ENCODE measurements at places on chromosomes 16 and 17.

DNA sequence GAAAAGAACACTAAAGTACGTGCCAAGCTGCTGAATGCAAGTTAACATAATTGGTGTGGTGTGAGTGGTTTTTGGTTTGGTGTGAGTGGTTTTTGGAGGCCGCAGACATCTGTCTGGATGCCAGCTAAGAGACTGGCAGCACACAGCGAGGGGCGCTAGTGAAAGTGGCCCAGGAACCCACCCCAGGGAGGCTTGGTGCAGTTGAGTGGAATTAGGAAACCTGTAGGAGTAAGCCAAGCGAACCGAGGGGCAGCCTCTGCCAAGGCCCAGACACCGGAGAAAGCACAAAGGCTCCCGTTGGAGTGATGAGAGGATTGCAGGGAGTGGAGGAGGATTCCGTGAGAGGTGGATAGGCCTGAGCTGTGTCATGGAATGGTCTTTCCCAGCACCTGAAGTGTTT lies 24.6 kb upstream of the SLC5A11 start:
- DNase-seq: no peak

DNA sequence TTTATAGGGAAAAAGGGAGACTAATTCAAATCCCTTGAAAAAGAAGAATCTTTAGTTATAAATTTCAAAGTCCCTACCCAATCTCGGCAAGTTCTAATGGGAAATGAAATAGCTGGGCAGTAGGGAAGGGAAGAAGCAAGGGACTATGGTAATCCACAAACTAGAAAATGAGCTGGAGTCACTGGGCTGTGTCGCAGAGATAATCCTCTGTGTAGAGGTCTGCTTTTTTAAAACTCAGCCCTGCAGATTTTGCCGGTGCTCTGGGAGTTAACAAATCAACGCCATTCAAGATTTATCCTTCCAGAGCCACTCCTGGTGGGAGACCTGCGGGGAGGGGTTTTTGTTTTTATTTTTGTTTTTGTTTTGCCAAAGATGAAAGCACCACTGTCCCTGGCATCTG lies 20.8 kb downstream of the SNX11 start:
- DNase-seq: no peak

GRCh38 chr17:47714773-47715396 lies 18.2 kb upstream of the TBX21 start:
- DNase-seq: no peak

GRCh38 chr17:72240333-72240732 lies 119.5 kb downstream of the SOX9 start:
- no peak for DNase-seq

- peak; percentile 39 for DNase-seq
Observed at GRCh38 chr17:8072729-8073461, 14.6 kb downstream of the ALOX12B start.

- DNase-seq: no peak
Observed at GRCh38 chr17:2478458-2478857, 33.2 kb downstream of the METTL16 start.

- DNase-seq: no peak
Observed at GRCh38 chr17:45246861-45247428, 14.9 kb downstream of the SPATA32 start.

GRCh38 chr16:72664056-72664508 lies 383.8 kb downstream of the ZFHX3 start:
- peak; percentile 27 for DNase-seq

- DNase-seq: peak; percentile 58
Observed at GRCh38 chr17:48024149-48025039, 13.2 kb downstream of the COPZ2 start.

DNA sequence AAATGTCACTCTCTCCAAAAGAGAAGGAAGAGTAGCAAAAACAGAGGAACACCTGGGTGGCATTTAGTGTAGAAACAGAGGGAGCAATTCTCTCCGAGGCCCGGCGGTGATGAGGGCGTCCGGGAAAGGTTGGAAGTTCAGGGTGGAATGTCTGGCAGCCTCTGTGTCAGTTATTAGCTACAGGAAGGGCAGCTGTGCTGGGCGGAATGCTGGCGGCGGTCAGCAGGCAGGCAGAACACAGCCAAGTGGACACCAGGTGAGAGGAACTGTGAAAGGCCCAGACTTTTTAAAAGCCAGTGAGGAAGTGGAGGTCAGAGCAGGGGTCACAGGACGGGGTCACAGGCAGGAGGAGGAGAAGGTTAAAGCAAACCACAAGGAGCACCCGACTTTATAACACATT lies 238.1 kb downstream of the NTN1 start:
- DNase-seq: peak; percentile 63

GRCh38 chr17:14409292-14409691 lies 108.4 kb downstream of the HS3ST3B1 start:
- DNase-seq: no peak

DNA sequence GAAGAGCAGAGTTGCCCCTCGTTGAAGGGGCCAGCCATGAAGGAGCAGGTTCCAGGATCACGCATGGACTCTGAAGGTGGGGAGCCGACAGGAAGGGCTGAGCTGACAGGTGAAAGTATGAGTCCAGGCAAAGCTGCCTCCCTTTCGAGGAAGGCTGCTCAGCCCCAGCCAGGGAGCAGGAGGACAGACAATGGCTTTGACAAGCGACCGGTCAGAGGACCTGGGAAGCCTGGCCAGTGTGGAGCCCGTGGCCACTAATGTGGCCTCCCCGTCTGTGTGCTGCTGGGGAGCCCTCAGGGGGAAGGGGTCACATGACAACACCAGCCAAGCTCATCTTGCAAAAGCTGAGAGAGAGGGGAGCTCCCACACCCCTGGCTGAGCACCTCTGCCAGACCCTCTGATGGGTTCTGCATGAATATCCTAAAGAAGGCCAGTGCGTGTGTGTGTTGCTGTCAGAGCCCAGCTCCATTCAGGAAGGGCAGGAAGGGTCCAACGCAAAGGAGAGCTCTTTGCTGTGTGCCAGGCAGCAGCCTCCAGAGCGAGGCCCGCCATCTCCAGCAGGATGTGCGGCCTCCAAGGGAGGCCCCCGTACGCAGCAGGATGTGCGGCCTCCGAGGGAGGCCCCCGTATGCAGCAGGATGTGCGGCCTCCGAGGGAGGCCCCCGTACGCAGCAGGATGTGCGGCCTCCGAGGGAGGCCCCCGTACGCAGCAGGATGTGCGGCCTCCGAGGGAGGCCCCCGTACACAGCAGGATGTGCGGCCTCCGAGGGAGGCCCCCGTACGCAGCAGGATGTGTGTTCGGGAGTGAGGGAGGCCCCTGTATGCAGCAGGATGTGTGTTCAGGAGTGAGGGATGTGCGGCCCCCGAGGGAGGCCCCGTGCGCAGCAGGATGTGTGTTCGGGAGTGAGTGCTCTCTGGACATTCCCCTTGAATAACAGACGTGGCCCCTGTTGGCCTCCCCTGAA lies 102.1 kb upstream of the CHMP6 start:
- DNase-seq: no peak

GRCh38 chr17:48368352-48368908 lies 61.6 kb downstream of the SKAP1 start:
- no peak for DNase-seq

- no peak for DNase-seq
Observed at GRCh38 chr17:17425005-17425404, 51.8 kb upstream of the MED9 start.

DNA sequence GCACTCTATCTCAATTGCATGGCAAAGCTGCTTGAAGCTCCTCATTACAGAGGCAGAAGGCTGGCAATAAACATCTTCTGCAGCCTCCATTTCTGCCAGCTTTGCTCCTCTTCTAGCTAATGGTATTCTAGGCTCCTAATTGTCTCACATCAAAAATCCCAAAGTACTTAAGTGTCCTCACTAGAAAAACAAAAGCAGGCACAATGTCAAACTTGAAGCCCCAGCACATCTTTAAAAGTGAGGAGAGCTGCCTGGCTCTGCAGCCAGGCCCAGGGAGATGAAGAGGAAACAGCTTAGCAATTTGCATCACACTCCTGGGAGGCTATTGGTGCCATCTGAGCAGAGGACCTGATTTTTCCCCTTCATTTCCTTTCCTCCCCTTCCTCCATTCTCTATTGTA lies 197.1 kb downstream of the KCNJ2 start:
- no peak for DNase-seq

- DNase-seq: no peak
Observed at GRCh38 chr17:5582209-5583185, 1.8 kb downstream of the NLRP1 start.

- peak; percentile 72 for DNase-seq
Observed at GRCh38 chr17:50865060-50865867, 890 bp downstream of the TOB1 start.

DNA sequence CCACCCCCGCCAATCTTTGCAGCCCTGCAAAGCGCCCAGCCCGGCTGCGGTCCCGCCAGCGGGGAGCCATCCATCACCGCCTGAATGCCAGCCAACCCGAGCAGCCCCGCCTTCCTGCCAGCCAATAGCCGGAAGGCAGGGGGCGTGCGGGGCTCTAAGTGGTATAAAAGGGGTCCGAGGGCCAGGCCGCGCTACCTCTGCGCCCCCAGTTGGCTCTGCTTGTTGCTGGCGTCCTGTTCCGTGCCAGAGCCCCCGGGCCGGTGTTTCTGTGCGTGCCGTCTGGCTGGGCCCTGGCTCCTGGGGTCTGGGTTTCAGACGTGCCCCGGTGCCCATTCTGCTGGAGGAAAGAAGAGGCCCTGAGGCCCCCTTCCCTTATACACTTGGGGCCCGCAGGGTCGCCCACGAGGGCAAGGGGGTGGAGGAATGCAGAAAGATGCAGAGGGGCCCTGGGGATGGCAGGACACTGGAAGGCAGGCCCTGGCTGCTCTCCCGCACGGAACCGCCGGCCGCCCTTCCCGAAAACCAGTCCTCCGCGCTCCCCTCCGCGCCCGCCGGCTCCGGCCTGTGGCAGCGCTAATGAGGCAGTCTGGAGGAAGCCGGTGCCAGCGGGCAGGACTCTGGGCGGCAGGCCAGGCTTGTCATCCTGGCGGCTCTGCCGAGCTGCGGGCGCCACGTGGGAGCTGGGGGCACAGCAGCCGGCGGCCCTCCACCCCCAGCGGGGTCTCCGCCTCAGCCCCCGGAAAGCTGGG lies 14.0 kb downstream of the COPZ2 start:
- DNase-seq: peak; percentile 81

GRCh38 chr16:65745201-65745708 lies 621.2 kb upstream of the CDH5 start:
- no peak for DNase-seq

- DNase-seq: no peak
Observed at GRCh38 chr17:79454826-79455225, 156.0 kb downstream of the RBFOX3 start.

DNA sequence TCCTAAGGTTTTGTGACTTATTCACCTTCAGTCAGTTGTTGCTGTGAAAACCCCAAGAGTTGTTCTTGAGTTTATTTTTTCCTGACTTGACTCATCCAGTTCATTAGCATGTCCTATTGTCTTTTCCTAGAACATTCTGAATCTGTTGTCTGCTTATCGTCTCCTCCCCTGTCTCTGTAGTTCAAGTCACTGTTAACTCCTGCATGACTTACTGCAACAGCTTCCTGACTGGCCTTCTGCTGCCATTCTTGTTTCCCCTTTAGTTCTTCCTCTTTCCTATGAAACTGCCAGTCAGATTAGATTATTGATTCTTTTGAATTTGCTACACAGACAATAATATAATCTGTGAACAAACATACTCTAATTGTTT lies 161.5 kb downstream of the FTO start:
- DNase-seq: peak; percentile 22

GRCh38 chr16:53433509-53433908 lies 762 bp upstream of the RBL2 start:
- DNase-seq: no peak

- DNase-seq: no peak
Observed at GRCh38 chr17:63150490-63150889, 184.5 kb downstream of the TANC2 start.

- no peak for DNase-seq
Observed at GRCh38 chr17:78868391-78868790, 27.8 kb upstream of the USP36 start.

DNA sequence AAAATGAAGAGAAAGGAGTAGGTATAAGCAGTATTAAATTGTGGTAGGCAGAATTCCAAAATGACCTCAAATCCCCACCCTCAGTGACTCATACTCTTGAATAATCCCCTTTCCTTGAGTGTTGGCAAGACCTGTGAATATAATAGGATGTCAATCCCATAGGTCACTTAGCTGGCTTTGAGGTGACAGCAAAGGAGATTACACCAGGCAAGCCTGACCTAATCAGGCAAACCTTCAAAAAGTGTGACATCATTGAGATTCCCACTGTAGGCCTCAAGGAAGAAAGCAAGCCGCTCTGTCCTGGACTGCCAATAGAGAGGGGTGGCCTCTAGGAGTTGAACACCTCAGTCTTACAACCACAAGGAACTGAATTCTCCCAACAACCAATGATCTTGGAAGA lies 535.2 kb downstream of the RBFOX1 start:
- DNase-seq: no peak

DNA sequence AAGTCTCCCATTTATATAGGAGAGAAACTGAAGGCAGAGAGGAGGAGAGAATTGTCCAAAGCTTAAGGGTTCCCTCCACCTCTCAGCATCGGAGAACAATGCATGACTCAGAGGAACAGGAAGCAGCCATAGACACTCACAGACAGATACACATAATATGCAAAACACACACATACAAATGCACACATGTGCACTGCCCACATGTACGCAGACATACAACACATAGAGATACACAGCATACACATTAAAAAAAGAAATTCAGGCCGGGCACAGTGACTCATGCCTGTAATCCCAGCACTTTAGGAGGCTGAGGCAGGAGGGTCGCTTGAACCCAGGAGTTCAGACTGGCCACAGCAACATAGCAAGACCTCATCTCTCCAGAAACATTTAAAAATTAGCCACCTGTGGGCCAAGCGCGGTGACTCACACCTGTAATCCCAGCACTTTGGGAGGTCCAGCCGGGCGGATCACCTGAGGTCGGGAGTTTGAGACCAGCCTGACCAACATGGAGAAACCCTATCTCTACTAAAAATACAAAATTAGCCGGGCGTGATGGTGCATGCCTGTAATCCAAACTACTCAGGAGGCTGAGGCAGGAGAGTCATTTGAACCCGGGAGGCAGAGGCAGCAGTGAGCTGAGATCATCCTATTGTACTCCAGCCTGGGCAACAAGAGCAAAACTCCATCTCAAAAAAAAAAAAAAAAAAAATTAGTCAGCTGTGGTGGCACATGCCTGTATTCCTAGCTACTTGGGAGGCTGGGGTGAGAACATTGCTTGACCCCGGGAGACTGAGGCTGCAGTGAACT lies 11.3 kb downstream of the ERAL1 start:
- no peak for DNase-seq

DNA sequence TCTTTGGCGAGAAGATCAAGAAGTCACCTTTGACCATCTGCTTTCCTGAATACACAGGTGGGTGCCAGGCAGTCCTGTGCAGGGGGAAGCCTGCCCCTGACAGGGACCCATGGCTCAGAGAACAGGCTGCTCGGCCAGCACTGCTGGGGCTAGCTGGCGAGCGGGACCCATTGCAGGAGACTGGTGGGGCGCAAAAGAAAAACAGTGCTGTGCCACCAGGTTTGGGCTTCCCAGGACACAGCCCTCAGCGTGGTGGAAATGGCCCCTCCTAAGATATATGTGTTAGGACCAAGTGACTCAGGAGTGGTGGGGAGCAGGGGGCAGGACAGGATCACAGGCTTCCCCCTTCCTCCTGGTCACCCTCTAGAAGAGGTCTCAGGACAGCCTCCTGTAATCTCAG lies 73.9 kb downstream of the AMFR start:
- no peak for DNase-seq

- no peak for DNase-seq
Observed at GRCh38 chr16:56984639-56985038, 4.7 kb upstream of the NLRC5 start.

- DNase-seq: no peak
Observed at GRCh38 chr17:67862614-67863217, 37.4 kb downstream of the BPTF start.

All from muscle of leg (tissue), 16 donors.